ENCODE measurements at places on chromosomes 3 and 15.

- no peak for DNase-seq
These were observed 464.3 kb upstream of the THRB start for GRCh38 chr3:24958910-24959447.

DNA sequence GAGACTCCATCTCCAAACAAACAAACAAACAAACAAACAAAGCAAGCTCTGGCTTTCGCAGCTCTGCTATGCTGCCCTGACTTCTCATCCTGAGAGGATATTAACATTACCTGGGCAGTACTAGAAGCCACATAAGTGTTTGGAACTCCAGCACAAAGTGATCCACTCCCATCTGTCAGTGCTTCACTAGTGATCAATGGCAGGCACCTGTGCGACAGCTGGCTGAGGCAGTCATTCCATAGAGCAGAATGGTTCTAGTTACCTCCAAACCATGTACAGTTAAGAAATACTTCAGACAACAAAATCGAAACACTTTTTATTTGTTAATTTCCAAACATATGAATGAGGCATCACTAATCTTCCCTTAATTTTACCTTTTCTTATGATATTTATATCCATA lies 2.8 kb upstream of the MB21D2 start:
- no peak for DNase-seq

DNA sequence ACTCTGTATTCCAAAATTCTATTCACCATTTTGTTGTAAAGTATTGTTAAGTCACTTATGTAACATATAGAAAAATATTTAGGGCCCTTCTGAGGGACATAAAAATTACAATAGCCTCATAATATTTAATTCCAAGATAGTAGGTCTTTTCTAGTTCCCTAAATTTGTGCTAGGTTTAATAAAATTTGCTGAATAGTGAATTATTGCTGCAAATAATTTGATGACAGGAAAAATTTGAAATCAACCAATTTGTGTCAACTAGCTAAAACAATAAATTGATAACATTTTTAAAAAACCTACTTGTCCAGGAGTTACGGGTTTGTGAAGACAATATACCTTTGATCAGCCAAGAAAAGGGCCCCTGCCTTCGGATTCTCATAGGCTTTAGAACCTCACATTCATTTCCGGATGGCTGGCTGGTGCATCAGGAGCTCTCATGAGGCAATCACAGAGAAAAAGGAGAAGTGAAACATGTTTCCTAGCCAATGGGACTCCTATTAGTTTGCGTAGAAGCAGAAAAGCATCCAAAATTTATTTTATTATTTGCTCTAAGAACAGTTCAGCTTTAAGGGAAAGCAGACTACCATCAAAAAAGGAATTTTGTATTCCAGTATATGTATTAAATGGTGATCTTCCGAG lies 177.2 kb downstream of the LRRC3B start:
- no peak for DNase-seq

DNA sequence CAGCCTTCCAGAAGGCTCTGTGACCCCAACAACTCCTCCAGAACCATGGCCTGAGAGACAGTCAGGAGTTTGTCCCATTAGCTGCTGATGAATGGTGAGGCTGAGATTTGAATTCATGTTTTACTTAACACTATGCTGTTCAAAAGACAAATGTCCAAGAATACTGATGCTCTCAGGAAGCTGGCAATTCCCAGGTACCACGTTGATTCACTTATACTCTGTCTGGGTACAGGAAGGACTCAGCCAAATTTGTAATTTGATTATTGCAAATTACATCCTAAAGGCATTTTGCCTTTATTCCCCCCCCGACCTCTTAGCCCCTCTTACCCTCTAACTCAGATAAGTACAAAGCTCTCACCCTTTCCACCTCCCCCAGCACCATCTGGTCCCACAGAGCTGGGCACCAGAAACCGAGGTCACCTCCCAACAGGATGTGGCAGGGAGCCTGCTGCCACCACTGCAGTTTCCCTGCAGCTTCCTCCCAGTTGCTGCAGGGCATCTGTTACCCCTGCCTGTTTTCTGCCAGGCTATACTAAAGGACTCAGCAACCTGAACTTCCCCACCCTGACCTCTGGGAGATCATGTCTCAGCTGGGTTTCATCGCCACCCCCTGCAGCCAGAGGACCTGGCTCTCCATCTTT lies 33.6 kb downstream of the EAF1 start:
- DNase-seq = no peak

DNA sequence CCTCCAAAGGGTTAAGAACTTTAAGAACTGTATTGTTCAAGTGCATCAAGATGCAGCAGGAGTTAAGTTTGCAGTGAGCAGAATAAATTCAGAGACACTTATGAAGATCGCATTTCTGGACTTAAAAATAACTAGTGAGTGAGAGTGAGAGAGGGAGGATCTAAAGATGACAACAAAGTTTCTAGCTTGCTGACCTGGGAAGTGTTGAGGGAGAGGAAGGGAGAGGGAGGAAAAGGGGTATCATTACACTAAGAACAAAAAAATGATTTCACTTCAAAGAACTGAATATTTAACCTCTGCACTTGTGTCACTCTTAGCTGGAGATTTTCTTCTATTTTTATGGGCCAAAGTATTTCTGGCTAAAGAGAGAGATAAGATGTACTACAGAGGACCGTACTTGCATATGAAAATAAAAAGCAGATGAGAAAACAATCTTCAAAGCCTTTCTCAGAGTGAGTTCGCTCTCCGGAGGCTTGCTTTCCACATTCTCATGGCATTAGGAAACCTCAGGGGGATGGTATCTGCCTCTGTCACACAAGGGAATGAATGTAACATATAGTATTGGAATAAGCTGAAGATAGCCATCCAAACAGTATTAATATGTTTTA lies 91.4 kb upstream of the TJP1 start:
- DNase-seq = no peak

- DNase-seq = no peak
These were observed 33.4 kb upstream of the RAD18 start for GRCh38 chr3:8996681-8997121.

DNA sequence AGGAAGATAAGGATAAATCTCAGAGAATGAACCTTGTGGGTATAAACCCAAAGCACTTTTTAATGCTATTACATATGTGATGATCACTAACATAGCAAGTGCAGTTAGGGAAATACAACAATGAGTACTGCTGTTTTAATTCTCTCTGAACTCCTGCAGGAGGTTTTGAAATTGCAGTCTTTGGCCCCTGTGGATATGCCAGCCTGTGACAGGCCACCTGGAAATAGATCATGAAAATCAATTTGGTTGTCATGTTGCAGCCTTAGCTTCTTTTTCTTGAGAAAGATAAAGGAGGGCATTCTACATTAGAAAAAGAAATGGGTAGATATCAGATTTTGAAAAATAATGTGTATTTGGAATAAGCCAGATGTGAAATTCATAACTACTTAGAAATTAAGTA lies 103.6 kb downstream of the RSRC1 start:
- no peak for DNase-seq

GRCh38 chr3:32166654-32167053 lies 60.2 kb downstream of the GPD1L start:
- DNase-seq = no peak

GRCh38 chr15:38130740-38131498 lies 121.7 kb upstream of the SPRED1 start:
- no peak for DNase-seq

GRCh38 chr3:156750874-156751245 lies 75.3 kb upstream of the LEKR1 start:
- DNase-seq = no peak

- DNase-seq = no peak
These were observed 110.4 kb downstream of the RPL22L1 start for GRCh38 chr3:170759511-170760173.

GRCh38 chr15:68107142-68107541 lies 53.0 kb downstream of the PIAS1 start:
- DNase-seq = no peak

DNA sequence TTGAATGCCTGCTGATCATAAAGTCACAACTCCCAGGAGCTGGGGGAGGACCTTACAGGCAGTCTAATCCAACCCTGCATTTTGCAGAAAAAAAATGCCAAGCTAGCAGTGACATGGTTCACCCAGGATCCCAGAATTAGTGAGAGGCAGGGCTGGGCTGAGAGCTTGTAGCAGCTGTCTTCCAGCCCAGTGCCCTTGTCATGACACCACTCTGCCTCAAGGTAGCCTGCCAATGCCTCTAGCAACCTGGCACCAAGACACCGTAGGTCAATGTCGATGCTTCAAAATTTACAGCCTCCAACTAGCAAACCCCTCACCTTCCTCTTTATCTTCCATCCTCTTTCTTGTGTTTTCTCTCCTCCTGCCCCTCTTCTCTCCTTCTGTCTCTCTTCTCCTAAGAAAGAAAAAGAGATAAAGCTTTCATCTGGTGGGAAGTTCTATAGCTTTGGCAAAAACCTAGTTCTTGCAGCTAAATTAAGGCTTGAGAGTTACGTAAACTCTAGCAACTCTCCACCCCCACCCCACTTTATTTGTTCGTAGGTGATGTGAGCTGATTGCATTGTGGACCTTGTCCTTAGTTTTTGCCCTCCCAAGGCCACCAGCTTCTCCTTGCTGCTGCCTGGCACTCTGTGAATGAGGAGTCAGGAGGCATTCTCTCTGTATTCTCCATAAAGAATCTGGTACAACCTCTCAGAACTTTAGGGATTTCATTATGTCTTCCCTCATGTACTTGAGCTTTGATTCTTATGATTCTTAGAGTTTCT lies 18.3 kb upstream of the BFSP2 start:
- DNase-seq = no peak

DNA sequence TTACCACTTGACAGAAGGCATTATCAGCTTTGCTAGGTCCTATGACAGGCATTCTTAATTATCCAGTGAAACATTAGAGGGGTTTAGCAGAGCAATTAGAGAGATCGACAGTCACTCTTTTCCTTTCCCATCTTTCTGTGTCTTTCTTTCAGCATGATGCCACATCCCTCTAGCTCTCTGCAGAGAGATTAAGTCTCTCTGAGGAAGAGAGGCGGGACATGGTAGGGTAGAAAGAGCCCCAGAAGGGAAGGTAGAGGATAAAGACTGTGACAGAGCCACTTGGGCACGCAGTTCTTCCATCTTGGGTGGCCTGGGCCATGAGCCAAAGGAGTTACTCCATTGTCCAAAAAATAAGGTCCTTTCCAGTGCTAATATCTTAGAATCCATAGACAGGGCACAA lies 55.8 kb downstream of the HHLA2 start:
- DNase-seq = no peak

DNA sequence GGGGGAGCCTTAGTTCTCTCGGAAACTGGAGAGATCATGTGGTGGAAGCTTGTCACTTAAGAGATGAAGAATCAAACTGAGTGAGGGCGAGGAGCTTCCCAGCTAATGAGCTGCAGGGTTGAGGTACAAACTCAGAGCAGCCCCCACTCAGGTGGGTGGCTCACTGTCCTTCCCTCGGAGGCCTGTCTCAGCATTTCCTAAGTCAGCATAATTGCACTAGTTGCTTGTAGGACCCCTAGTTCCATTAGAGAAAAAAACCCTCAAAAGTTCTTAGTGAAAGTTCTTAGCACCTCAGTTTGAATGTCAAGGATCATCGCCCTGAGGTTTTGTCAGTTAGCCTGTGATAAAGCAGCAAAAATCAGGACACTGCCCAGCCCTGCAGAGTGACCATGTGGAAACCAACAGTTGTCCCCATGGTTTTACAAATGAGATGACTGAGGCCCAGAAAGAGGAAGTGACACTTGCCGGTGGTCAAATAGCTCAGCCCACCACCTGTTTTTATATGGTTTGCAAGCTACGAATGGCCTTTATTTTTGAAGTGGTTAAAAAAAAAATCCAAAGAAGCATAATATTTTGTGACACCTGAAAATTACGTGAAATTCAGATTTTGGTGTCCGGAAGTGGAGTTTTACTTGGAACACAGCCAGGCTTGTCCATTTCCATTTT lies 11.9 kb downstream of the SMAD6 start:
- no peak for DNase-seq

DNA sequence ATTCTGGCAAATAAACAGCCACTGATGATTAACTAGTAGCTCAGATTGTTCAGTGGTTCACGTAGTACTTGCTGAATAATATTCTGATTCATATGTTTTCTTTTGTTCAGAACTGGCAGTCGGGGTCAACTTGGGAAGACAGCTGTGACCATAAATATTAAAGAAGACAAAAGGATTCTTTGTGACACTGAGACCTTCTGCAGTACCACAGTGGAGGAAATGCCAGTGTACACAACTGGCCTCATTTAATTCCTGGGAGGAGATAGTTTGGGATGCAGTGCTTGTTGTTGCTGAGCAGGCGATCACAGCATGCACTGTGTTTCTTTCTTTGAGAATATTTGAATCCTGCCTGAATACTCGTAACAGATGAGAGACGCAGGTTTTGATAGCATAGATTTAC lies 26.7 kb upstream of the MCF2L2 start:
- DNase-seq = no peak

DNA sequence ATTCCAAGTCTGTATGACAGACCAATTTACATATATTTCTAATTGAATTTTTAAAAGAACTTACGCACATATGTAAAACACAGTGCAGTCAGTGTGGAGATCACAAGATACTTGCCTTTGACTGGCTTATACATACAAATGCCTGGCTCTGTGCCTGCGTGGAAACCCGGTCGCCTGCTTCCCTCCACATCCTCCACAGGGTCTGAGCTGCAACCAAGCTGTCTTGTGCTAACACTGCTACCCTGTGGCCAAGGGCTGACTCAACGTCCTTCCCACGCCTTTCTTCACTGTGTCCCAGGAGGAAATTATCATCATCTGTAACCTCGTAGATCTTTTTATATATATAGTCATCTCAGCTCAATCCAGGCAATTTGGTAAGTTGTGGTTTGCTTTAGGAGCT lies 117.0 kb downstream of the WNT7A start:
- no peak for DNase-seq

DNA sequence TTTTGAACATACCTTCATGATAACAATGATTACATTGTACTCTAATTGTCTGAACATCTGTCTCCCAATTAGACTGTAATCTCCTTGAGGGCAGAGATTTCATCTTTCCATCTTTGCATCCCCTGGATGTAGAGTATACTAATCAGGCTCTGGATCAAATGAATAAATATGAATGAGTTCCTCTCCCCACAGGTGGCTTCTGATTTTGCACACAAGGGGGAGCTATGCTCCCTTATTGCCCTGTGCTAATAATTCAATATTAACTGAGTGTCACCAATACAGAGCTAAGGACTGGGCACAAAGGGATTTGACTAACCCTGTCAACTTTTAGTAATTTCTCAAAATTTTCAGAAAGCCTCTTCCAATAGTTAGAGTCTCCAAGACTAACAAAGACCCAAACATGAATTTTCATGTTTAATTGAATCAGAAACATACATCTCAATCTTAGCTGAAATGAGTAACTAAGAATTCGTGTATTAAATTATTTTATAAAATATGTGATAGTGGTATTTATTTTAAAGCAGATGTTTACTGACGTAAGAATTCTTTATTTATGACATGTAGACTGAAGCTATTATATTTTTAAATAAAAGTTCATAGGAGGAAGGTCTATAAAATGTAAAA lies 3.0 kb downstream of the DUOXA1 start:
- no peak for DNase-seq

DNA sequence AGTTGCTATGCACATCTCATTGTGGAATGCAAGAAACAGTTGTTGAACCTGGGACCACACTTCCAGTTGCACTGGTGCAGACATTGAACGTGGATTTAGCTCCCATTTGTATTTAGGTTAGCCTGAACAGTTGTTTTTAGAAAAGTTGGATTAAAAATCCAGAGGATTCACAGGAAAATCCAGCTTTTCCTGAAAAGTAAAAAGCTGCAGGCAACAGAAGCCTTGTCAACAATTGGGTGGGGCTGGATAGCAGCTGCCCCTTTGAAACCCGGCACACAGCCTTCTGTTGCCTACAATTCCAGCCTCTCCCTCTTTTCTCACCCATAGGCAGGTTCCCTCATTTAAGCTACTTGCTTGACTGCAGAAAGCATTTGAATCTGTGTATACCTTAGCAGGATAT lies 165.3 kb upstream of the TBL1XR1 start:
- DNase-seq = no peak

Measured in activated CD8-positive, alpha-beta memory T cell treated with anti-CD3 and anti-CD28 coated beads for 48 hours (primary cell).